T-helper 2 cell (primary cell): ENCODE measurements at places on chromosomes 3 and 15.
A peak's percentile ranks its signal among the peaks of the same experiment; 100 is the strongest.

DNA sequence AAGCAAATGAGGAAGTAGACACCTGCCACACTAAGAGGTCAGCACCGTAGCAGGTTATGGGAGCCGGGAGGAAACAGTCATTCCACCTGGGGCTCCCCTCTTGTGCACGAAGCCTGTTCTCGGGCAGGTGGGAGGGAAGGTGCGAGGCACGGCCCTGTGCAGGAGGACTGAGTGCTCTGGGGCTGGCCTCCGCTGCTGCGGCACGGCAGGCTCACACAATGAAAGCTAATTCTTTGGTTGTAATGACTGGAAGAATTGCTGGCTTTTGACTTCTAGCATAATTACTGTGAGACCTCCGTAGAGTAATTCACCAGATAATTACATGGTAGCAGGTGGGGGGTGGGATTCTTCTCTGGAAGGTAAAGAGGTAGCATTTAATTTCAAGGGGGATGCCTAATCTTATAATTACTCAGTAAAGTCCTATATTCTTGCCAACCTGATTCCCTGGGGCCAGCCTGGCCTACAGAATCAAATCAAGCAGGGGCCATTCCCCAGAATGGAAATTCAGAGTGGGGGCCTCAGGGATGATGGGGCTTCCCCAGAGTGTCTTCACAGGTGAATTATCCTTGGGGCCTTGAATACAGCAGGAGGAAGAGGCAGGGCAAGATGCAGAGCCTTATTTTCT, 129.1 kb downstream of the TPRA1 start:
- DNase-seq = no peak

DNA sequence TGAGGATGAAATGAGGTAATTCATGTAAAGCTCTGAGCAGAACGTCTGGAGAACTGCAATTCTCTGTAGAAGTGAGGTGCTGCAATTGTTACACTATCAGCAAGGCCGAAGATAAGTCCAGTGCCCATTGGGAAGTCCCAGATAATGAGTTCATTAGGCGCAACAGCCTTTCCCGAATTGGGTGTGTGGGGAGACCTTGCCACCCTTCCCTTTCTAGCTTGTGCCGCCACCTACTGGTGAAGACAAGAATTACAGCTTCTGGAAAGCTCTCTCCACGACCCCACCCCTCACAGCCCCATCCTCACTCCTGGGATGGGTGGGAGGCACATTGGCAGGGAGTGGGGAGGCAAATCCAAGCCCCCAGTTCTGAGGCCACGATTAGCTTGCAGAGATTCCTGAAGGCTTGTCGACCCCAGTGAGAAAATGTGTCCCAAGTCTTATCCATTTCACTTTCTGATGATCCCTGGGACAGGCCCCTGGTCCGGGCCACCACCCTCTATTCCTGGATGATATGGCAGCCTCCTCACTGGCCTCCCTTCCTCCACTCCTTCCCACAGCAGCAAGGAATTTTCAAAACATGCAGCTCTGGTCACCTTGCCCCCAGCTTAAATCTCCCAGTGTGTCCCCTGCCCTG, 36.4 kb downstream of the FAM3D start:
- DNase-seq = peak; percentile 25

DNA sequence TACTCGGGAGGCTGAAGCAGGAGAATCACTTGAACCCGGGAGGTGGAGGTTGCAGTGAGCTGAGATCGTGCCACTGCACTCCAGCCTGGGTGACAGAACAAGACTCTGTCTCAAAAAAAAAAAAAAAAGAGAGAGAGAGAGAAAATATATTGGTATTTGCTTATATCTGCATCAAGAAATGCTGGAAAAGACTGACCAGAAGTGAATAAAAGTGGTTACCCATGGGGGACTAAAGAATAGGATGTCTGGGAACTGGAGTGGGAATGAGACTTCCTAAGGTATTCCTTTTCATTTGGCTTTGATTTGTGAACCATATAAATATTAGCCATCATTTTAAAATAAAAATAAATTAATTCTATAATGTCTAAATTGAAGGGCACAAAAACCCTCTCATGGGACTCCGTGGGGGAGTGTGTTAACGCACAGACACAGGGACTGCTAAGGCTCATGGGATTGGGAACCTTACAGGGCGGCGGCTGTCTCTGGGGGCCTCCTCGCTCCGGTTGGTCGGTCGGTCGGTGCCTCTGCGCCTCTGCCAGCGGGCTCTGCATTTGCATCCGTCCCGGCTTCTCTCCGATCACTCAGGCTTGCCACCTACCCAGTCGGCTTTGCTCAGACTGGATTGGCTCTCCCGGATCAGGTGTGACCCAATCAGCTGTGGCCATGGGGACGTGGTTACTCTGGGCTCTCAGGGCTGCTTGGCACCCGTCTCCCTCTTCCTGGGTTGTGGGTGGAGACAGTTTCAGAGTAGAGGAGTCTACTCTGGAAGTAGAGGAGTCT, 12.7 kb upstream of the TSPAN3 start:
- DNase-seq = no peak

- no peak for DNase-seq
Observed at GRCh38 chr3:1131166-1131565, 38.3 kb downstream of the CNTN6 start.

GRCh38 chr3:189673535-189673934, 42.3 kb downstream of the TP63 start:
- DNase-seq = no peak

DNA sequence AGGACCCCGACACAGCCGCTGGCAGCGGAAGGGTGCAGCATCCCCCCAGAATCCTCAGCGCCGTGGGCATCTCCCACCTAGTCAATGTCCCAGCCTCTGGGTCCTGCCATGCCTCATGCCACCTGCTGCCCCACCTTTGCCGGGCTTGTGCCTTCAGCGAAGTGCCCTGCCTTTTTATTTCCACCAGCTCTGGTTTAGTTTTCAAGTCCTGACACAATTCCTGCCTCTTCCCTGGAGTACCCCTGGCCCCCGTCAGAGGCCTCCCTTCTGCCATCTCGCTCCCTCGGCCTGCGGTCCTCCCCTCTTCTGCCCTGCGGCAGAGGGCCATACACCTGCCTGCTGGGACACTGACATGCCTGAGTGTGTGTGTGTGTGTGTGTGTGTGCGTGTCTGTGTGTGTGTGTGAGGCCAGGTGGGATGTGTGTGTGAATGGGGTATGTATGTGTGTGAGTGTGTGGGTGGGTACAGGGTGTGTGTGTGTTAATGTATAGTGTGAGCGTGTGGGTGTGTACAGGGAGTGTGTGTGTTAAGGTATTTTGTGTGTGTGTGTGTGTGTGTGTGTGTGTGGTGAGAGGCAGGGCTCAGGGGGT, 129.9 kb downstream of the SMAD6 start:
- no peak for DNase-seq

- DNase-seq = peak; percentile 44
Observed at GRCh38 chr3:27859821-27860220, 137.7 kb upstream of the EOMES start.

- DNase-seq = no peak
Observed at GRCh38 chr15:99143655-99144610, 39.1 kb downstream of the SYNM start.

DNA sequence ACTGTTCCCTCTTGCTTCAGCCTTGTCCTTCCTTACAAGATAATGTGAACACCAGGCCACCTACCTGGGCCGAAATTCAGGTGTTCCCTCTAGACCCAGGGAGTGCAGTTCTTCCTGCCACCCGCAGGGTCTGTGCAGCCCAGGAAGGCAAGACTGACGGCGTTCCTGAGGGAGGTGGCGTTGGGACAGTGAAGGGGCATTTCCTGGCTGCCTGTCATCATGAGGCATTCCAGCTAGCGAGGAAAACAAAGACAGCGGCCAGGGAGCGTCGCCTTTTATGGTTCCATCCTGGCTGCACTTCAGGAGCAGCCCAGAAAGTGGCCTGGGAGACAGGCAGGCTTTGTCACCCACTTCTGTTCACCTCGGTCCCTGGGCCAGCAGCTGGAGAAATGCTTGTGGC, 84.8 kb upstream of the WNT5A start:
- DNase-seq = no peak

DNA sequence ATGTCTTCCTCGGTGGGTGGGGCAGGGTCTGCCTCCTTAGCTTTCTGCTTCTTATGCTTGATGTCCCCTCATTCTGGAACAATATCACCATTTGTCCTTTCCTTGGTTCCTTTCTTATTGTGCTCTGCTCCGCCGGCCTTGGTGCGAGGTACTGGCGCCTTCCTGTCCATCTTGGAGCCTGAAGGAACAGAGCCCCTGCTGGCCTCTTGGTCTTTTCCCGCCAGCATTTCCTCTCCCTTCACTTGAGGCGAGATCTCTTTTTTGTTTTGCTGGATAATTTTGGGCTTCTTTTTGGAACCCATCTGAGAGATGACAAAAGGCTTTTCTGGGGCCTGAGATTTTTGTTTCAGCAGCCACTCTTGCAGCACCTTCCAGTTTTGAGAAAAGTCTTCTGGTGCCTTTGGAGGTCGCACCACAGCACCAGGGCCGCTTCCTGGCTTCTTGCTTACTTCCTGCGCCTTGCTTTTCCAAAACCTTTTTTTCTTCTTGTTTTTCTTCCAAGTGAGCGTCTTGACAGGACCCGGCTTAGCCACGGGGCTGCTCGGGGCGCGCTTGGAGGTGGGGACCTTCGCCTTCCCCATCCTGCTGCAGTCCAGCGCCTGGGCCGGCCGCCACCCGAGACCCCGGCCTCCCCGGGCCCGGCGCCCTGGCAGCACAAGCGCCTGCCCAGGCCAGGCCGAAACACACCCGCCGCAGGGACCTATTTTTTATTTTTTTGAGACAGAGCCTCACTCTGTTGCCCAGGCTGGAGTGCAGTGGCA, 127.1 kb downstream of the KLF13 start:
- no peak for DNase-seq

DNA sequence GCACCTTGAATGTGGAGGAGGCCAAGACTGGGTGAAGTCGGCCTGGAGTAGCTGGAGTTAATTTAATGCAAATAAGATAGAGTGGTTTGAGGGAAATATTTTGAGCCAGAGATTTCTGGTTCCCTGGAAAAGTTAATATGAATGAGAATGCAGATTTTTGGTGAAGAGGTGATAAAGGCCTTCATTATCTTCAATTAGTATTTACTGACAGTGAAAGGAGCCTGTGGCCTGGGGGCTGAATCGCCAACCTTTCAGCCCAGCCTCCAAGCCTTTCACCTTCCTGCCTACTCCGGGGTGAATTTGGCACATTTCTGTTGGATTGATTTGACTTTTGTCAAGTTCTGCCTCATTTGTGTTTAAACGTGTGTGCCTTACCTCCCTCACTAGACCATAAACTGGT, 147.8 kb downstream of the SOX2 start:
- no peak for DNase-seq

GRCh38 chr3:73389117-73389813, 235.5 kb downstream of the PDZRN3 start:
- DNase-seq = no peak

DNA sequence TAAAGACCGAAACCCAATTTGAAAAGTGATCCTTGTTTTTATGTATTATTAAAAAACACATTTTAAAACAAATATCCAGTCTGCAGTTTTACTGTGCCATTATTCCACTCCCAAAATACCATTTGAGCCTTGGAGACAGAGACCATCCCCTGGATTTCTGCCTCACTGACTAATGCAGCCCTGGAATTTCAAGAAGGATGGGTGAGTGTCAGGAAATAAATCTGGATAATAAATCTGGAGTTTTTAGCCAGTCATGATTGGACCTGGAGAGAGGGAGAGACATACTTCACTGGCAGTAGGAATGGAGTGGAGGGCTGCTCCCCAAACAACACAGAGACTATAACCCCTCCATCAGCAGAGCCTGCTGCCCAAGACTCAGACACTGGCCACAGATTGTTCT, 123.3 kb downstream of the MYLK start:
- no peak for DNase-seq

GRCh38 chr15:33533197-33533596, 222.4 kb downstream of the RYR3 start:
- DNase-seq = no peak

DNA sequence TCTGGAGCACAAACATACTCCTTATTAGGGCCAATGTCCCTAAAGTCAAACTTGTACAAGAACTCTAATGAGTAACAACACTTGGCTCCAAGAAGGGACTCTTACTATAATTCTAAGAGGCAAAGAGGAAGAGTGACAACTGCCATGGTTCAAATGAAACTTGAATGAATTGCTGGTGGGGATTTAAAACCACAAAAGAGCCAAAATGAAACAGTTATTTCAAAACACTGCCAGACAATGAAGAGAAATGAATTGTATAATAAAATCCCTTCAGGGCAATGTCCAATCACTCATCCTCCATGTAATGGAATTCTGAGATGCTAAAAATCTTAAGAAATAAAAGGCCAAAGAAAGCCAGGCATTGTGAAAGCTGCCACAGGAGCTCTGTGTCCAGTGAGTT, 14.2 kb downstream of the THRB start:
- DNase-seq = no peak

DNA sequence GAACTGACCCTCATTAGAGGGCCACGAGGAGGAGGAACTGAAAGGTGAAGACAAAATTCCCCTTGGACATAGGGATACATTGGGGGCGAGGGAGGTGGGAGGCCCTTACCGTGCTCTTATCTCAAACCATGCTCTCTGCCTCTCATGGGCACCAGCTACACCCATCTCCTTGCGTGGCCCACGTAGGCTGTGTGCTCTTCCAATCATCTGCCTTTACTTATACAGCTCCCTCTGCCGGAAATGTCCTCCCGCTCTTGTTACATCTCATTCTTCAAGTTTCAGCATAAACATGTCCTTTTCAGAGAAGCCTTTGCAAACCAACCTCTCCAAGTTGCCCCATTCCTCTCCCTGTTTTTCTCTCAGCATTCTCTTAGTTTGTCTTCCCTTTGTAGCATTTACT, 307.8 kb upstream of the PROK2 start:
- no peak for DNase-seq

DNA sequence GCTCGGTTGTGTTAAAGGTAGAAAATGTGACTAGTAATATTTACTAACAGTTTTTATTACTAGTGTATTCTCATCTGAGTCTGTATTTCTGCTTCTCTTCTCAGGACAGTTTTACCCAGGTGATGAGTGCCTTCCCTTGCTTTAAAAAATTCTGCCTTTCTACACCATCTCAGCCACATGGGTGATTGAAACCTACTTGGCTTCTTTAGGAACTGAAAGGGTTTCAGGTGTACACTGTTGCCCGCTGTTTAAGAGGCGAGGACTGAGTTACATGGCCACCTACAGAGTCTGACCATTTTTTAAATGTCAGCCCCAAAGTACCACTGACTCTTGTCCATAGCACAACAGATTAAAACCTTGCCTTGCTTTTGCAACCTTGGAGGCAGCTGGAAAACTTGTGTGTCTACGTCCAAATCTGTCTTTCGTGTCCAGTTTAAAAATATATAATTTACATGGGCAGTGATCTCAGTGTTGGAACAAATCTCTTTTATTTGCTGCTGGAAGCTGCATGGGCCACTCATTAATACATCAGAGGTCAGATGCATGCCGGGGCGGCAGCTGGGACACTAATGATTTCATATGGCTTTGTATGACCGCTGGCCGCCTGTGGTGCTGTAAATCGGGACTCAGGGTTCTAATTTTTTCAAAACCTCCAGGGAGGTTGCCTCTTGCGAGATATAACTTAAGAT, 44.6 kb downstream of the TRIM71 start:
- DNase-seq = no peak
